ENCODE measurements at places on chromosomes 2 and 18.

DNA sequence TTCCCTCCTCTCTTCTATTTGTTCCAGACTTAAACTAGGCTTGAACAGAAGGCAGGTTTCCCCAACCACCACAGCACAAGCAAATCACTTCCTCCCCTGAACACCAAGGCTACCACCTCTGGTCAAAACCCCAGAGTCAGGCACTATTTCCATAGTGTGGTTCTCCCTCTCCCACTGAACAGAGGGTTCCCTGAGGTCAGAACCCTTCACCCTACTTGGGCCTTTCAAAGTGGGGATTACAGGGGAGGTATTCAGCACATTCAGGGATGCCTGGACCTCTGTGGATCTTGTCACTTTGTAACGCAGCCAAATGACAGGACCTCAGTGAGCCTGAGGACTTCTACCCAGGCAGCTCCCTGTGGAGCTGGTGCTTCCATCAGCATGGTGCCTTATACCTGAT is 88.7 kb downstream of the TNS1 start:
- no peak for DNase-seq

DNA sequence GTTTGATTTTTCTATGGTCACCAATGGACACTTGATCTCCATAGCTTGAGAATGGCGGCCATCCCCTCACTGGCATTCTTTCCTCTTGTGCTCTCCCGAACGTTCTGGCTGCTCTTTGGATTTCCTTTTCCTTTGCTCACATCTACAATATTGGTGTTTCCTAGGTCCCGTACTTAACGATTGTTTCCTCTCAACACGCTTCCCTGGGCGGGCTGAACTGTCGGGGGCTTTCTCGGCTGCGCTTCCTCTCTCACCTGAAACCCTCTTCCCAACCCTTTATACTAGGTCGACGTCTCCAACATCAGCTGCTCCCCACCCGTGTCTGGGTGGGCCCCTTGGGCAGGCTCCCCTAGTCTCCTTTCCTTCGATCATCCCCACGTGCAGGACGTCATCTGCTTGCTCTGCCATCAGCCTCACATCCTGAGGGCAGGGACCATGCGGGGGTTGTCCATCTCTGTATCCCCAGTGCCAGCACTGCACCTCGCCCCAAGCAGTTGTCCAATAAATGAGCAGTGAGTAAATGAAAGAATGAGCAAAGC is 634 bp upstream of the DIS3L2 start:
- no peak for DNase-seq

- no peak for DNase-seq
These were observed 728.1 kb upstream of the SOX11 start for GRCh38 chr2:4964001-4964540.

DNA sequence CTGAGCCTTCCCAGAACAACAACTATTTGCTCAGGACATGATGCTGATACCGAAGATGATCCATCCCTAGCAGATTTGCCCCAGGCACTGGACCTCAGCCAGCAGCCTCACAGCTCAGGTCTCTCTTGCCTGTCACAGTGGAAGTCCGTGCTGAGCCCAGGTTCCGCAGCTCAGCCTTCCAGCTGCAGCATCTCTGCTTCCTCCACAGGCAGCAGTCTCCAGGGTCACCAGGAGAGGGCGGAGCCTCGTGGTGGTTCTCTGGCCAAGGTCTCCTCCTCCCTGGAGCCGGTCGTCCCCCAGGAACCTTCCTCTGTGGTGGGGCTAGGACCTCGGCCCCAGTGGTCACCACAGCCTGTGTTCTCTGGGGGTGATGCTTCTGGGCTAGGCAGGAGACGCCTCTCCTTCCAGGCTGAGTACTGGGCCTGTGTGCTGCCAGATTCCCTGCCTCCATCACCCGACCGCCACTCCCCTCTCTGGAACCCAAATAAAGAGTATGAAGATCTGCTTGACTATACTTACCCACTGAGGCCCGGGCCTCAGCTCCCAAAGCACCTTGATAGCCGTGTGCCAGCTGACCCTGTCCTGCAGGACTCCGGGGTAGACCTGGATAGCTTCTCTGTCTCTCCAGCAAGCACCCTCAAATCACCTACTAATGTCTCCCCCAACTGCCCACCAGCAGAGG is 15.4 kb downstream of the CEP68 start:
- no peak for DNase-seq

- no peak for DNase-seq
These were observed 297.2 kb downstream of the NCKAP5 start for GRCh38 chr2:133271105-133271504.

DNA sequence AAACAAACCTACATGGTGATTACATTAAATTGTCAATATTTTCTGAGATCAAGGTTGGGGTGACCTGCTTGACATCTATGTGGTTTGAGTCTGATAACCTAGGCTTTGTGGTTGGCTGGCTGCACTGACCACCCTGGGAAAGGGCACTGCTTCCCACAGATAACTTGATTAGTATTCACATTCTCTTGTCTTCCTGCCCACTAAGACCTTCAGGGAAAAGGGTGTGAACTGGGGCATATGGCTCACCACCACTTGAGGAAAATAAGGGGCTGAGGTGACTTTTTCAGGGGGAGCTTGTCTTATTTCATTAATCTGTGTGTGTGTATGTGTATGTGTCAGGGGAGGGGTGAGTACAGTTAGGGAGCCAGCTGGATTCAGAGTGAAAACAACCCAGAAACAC is 1.5 kb downstream of the SMYD1 start:
- no peak for DNase-seq

DNA sequence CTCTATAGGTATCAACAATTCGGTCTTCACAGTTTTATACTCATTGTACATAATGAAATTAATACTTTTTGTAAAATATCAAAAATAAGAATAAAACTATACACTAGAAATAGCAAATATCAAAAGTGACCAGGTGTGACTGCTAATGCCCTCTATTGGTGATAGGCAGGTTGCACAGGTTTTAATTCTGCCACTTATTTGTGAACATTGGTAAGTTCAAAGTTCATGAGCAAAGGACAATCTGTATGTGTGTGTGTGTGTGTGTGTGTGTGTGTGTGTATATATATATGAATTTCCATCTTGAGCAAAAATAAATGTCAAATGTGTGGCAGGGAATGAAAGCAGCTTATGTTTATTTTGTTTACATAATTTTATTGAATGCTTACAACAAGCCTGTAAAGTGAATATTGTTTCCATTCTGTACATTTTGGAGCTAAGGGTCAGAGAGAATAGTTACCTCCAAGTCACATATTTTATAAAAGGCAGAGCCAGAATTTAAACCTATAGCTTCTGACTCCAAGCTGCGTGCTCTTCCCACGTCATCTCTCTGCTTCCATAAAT is 537.4 kb downstream of the CPS1 start:
- DNase-seq: no peak

DNA sequence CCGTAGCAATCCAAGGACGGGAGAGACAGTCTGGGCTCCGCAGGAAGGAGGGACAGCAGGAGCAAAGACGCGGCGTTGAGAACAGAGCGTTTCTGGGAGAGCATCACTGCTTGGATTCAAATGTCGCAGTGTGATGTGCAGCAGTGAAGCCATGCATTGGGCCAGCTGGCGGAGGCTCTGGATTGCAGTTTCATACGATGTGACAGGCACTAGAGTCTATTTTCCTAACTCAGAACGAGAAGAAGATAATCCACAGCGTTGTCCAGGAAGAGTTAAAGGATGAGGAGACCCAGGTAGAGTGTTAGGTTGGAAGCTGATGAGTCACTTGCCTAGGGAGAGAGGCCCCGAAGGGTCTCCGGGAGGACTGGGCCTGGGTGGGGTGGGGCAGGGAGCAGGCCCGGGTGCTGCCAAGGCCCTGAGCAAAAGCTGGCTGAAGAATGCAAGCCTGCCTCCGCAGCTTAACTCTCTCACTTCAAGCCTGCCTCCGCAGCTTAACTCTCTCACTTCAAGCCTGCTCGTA is 17.7 kb upstream of the SEMA4C start:
- DNase-seq: no peak

GRCh38 chr2:156332534-156333273 is at the start of gene NR4A2:
Gene NR4A2 (minus strand): TSS chr2:156332721. CDS start chr2:156330186, 2,535 bp downstream.
- DNase-seq: peak; percentile 43

- DNase-seq: no peak
These were observed 24.7 kb upstream of the CEP68 start for GRCh38 chr2:65031341-65032018.

DNA sequence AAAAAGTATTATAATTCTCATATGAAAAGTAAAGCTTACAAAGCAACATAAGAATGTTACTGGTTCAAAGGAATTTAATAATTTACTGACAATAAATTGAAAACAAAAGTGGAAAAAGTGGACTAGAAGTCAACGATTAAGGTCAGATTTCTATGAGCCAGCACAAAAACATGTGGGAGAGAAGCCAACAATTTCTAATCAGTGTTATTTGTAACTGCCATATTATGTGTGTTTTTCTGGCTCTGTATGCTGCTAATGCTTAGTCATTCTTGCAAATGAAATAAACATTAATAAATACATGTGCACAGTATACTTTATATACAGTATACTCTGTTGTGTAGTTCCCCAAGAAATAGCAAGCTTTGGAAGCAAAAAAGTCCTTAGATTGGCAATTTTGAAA is 301.3 kb upstream of the RGPD4 start:
- no peak for DNase-seq

DNA sequence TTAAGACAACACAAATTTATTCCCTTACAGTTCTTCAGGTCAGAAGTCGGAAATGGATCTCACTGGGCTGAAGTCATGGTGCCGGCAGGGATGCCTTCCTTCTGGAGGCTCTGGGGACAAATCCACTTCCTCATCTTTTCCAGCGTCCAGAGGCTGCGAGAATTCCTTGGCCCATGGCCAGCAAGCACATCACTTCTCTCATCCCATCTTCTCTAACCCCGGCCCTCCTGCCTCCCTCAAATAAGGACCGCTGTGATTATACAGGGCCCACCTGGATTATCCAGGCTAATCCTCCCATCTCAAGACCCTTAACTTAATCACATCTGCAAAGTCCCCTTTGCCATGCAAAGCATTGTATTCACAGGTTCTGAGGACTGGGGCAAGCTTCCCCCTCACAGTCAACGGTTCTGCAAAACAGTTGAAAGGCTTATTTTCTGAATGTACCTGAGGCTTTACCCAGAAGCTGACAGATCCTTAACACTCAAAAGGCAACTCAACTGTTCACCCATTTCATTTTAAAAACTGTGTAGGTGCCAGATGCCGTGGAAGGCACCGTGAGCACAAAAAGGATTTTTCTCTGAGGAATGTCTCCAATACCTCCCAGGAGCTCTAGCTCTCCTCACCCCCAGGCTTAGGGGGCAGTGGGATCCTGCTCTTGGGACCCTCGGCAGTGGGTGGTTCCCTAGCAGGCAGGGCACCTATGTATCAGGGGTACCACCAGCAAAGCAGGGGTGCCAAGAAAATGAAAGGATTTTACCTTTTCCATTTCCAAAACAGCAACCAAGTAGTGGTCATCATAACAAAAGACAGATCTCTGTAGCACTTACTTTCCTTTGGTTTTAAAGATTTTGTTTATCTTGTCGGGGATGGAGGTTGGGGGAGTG is 84.0 kb downstream of the KCTD1 start:
- no peak for DNase-seq
